Stimulated activated naive CD4-positive, alpha-beta T cell (primary cell): ENCODE measurements at places on chromosomes 3 and 15.

DNA sequence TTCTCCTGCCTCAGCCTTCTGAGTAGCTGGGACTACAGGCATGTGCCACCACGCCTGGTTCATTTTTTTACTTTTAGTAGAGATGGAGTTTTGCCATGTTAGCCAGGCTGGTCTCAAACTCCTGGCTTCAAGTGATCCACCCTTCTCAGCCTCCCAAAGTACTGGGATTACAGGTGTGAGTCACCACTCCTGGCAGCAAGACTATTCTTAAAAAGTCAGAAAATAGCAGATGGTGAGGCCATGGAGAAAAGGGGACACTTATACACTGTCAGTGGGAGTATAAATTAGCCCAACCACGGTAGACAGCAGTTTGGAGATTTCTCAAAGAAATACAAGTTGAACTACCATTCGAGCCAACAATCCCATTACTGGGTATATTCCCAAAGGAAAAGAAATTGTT lies 603.3 kb upstream of the TBL1XR1 start:
- no peak for DNase-seq

- DNase-seq = no peak
Measured at GRCh38 chr3:196288141-196288460, 575 bp upstream of the PCYT1A start.

DNA sequence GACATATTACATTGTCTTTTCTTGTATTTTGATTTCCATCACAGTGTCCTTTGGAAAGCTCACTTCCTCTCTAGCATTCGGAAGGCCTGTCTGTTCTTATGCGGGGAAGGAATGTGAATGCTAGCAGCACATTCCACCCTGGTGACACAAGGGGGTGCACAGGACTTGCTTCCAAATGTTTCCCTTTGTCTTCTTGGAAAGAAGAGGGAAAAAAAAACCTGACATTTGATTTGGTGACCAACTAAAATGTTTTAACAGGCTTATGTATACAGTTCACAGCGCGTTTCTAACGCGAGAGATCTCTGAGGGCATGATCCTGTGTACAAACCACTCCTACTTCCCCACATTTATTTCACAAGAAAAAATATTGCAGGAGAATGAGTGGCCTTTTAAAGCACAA lies 107.6 kb upstream of the FXR1 start:
- no peak for DNase-seq

DNA sequence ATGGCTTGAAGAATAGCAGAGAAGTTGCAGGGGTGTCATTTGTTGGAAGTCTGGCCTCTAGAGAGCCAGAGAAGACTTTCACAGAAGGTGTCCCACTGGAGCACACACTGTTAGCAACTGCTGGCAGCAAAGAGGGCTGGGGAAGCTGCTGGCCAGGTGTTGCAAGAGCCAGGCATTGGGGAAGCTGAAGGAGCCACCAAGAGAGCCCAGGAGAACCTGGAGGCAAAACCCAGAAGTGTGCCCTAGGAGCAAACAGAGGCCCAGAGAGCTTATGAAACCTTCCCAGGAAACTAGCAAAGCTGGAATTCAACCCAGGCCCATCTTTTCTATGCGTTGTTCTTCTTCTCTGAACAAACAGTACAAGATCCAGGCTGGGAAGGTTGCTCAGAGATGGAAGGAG lies 132.7 kb upstream of the TRIM42 start:
- DNase-seq = no peak

GRCh38 chr3:108024146-108024850 lies 66.5 kb downstream of the CD47 start:
- DNase-seq = no peak

- no peak for DNase-seq
Measured at GRCh38 chr3:56183529-56183928, 284.7 kb downstream of the ERC2 start.

GRCh38 chr3:121545049-121545573 lies 677 bp downstream of the POLQ start:
- DNase-seq = no peak

GRCh38 chr3:65478551-65479500 lies 559.9 kb downstream of the MAGI1 start:
- DNase-seq = no peak

DNA sequence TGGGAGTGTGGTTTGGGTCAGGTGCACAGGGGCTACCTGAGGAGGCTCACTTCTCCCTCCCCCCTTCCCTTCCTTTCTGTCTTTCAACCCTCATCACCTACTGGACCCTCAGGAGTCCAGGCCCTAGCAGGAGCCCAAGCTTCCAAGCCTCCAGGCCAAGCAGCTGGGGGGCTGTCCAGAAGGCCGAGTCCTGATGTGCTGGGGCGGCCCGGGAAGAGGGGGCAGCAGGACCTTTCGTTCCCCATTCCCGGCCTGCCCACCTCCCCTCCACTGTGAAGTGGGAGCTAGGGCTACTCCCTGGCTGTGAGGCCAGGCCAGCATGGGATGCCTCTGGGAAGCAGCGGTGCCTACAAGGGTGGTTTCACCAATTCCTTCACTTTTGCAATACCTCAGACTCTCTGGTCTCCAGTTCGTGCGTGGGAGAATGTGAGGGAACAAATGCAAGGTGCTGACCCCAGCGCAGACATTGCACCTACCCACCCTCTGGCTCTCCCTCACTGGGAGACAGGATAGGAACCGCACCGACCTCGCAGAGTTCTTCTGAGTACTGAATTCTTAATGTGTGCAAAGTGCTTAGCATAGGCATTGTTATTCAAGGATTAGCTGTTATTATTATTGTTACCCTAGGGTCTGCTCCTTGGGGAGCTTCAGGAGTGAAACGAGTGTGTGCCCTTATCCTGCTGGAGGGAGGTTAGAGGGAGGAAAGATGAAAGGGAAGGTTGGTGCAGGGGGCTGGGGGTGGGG lies 2.5 kb downstream of the EPHB3 start:
- DNase-seq = no peak

DNA sequence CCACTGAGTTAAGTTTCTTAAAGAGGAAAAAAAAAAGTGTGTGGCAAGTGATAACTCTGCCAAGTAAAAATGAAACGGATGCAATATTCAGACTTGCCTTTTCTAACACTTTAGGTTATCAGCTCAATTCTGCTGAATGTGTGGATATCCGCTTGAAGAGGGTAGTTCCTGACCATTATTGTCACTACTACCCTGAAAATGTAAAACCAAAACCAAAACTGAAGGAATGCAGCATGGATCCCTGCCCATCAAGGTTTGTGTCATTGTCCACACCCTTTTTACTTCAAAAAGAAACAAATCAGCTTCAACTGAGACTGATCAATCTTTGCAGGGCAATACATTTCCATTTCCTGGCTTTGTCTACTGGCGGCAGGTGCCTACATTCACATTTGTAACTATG lies 236.1 kb downstream of the ADAMTSL3 start:
- DNase-seq = no peak

DNA sequence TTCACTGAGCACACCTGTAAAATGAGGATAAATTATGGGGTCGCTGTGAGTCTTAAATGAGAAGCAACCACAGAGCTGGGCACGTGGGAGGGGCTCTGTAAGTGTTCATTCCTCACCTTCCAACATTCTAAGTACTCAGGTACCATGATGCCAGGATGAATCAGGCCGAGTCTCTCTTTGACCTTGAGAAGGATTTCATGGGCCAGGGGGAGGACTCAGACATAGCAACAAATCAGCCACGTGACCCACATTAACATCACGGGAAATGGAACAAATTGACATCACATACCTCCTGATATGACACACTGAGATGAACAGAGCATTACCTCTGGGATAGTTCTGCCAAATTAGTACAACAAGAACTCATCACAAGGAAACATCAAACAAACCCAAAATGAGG lies 35.2 kb upstream of the USP3 start:
- no peak for DNase-seq

GRCh38 chr3:59939826-59940426 lies 890.1 kb upstream of the CFAP20DC start:
- DNase-seq = no peak

- no peak for DNase-seq
Measured at GRCh38 chr3:160806094-160806493, 50.1 kb downstream of the PPM1L start.

GRCh38 chr15:51505251-51505650 lies 117.3 kb downstream of the DMXL2 start:
- DNase-seq = no peak

- no peak for DNase-seq
Measured at GRCh38 chr3:184419171-184419570, 39.3 kb downstream of the CHRD start.

GRCh38 chr3:32948625-32949445 lies 2.6 kb upstream of the CCR4 start:
- DNase-seq = no peak

DNA sequence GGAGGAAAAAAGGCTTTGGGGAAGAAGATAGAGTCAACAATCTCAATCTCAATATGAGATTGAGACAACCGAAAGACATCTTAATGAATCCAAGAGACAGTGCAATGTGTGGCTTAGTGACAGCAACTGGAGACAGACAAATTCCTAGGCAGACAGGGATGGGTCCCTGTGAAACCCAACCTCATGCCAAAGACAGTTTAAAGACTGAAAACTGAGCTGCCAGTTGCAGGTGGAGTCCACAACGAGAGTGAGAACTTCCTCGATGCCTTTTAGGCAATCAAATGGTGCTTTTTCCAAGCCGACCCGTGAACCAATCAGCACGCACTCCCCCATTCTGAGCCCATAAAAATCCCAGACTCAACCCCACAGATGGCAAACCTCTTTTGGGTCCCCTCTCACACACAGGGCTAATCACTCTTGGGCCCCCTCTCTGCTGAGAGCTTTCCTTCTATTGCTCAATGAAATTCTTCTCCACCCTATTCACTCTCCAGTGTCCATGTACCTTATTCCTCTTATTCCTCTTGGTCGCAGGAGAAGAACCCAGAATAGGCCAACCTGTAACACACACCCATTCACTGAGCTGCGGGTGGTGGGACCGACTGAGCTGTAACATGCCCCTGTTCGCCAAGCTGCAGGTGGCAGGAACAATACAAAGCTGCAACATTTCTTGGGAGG lies 34.8 kb downstream of the ZMAT3 start:
- DNase-seq = no peak

GRCh38 chr15:95300958-95301357 lies 1029.5 kb upstream of the NR2F2 start:
- DNase-seq = no peak

- peak; percentile 40 for DNase-seq
Measured at GRCh38 chr15:98649472-98650416, 1.4 kb downstream of the IGF1R start.

DNA sequence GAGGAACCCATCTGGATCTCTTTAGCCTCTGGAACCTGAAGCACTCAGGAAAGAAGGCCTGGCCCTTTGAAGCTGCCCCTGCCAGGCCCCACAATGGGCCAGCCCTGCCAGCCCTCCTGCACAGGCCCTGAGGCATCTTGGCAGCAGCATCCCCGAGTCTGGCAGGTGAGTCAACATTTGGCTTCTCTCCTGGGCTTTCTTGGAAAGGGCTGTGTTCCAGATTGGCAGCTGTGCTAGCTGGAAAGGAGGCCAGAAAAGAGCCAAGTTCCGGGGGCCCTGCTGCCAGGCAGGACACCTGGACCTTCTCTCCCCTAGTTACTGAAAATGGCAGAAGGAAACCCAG lies 187.2 kb downstream of the SHQ1 start:
- no peak for DNase-seq

GRCh38 chr15:99568625-99569352 lies 3.0 kb downstream of the MEF2A start:
- DNase-seq = no peak

DNA sequence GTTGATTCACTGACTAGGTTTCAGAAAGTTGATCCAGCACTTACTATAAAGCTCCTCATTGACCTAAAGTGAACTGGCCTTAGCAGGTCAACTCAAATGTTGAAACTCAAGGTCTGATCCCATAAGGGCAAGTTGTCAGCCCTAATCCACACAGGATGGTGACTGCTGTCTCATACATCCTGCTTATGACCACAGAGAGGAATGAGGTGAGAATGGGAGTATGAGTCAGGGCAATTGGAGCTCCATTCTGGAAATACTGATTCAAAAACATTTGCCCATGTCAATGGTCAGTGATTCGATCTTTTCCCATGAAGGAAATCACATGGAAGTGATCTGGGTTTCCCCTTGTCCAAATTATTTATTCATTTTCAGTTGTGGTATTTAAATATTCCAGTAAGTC lies 78.7 kb downstream of the ZNF385D start:
- DNase-seq = no peak

DNA sequence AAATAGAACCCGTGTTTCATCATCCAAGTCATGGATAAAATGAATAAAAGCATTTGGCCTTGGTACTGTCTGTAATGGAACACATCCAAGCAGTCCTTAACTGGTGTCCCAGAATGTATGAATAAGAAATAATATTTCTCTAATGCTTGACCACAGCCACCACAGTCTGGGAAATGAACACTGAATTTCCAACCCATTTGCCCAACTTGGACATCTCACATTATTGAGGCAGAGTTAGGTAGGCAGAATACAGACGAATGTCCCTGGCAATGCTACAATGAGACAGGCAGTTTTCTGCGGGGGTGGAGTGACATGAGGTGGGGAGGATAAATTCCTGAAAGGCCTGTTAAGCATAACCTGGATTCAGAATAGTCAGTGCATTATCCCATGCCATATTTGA lies 245.7 kb downstream of the ZIC1 start:
- no peak for DNase-seq

DNA sequence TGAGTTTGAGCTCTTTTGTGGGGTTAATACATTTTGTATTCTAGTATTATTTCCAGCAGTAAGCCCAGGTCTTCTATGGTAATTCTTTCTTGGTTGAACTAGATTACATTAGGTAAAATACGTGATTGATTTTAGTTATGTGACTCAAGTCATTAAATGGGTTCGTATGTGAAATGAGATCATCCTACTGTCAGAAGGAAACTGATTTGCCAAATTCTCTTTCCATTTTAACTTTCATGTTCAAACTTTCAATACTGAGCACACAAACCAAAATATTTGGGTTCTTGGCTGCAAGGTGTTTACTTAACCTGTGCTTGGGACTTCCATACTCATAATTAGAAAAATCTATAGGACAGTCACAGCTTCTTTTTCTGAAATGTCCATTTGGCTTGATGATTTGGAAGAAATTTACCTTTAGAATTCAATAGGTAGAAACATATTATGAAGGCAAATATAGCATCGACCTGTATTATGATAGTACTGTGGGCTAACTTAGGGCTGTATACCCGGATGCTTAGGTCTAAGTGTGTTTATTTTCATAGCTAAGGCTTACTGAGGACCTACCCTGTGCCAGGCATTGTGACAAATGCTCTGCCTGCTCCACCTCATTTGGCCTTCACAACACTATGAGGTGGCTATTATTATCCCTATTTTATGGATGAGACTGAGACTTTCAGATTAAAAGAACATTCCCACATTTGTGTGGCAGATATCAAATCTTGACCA lies 631.8 kb upstream of the GRM7 start:
- no peak for DNase-seq

GRCh38 chr3:69698728-69699127 lies 40.5 kb upstream of the MITF start:
- DNase-seq = no peak

GRCh38 chr3:57791245-57791644 lies 35.1 kb downstream of the SLMAP start:
- DNase-seq = no peak

- no peak for DNase-seq
Measured at GRCh38 chr3:158205994-158206393, 96.1 kb downstream of the RSRC1 start.

- no peak for DNase-seq
Measured at GRCh38 chr3:192281207-192281880, 446.0 kb downstream of the FGF12 start.
